ENCODE measurements at places on chromosomes 6 and 20. TPM values are rescaled to one million over a fixed set of nuclear protein-coding genes. Genes with fewer than 3 reads are reported as not detected.

The NKX2-2 gene
- total RNA-seq = not detected

The EZR gene
- total RNA-seq = 105 TPM

The PPP1R16B gene
- total RNA-seq = 68.1 TPM

The VSX1 gene
- not detected for total RNA-seq

The MRS2 gene
- total RNA-seq = 21.1 TPM

The TMEM242 gene
- 15.3 TPM for total RNA-seq

The MCM3 gene
- total RNA-seq = 81.6 TPM

The POU3F2 gene
- total RNA-seq = not detected

The RPS6KA2 gene
- 72.6 TPM for total RNA-seq

The EYA2 gene
- not detected for total RNA-seq

The ADGRB3 gene
- not detected for total RNA-seq

The HLA-DPA1 gene
- not detected for total RNA-seq

The BTNL2 gene
- not detected for total RNA-seq

The BMP6 gene
- 221 TPM for total RNA-seq

The CDH4 gene
- total RNA-seq = 0.81 TPM

The SNAP25 gene
- total RNA-seq = 4.4 TPM

The LINC00237 gene
- total RNA-seq = not detected

The DUSP15 gene
- total RNA-seq = not detected

Measured in endothelial cell of umbilical vein (primary cell).